ENCODE measurements at places on chromosomes 13 and 19.

DNA sequence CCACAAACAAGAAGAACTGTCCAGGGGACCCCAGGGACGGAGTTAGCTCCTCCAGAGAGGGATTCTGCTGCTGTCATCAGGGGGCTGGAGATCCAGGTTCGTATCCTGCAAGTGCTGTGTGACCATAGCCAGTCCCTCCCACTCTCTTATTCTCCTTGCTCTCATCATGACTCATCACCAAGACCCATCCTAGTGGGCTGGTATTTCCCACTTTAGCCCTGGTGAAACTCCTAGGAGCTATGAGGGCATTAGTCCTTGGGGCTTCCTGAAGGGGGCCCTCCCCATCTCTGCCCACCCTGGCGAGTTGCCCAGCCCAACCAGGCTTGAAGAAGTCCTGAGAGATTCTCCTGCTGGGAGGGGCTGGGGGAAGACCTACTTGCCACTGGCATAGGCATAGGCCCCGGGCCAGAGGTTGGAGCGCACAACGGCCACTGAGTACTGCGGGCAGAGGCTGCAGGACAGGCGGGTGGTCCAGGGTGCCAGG lies 7.5 kb upstream of the DMWD start:
- DNase-seq, result no peak

- DNase-seq, result peak; percentile 82
These were observed 5.7 kb downstream of the HOOK2 start for GRCh38 chr19:12769689-12770088.

DNA sequence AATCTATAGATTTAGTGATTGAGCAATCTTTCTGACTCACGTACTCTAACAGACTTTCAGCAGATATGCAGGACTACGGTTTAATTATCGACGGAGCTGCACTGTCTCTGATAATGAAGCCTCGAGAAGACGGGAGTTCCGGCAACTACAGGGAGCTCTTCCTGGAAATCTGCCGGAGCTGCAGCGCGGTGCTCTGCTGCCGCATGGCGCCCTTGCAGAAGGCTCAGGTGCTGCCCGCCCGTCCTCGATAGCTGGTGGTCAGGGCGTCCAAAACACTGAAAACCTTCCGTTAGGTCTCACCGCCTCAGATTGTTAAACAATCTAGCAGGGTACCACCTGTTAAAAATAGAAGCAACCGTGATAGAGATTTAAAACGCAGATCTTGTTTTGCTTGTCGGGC lies 113.2 kb upstream of the MCF2L start:
- no peak for DNase-seq

- peak; percentile 82 for DNase-seq
These were observed 54.0 kb downstream of the ENOX1 start for GRCh38 chr13:43732726-43733125.

- DNase-seq, result no peak
These were observed 62.0 kb downstream of the KL start for GRCh38 chr13:33078263-33078662.

- DNase-seq, result no peak
These were observed 353.1 kb downstream of the UQCRFS1 start for GRCh38 chr19:28859811-28860210.

DNA sequence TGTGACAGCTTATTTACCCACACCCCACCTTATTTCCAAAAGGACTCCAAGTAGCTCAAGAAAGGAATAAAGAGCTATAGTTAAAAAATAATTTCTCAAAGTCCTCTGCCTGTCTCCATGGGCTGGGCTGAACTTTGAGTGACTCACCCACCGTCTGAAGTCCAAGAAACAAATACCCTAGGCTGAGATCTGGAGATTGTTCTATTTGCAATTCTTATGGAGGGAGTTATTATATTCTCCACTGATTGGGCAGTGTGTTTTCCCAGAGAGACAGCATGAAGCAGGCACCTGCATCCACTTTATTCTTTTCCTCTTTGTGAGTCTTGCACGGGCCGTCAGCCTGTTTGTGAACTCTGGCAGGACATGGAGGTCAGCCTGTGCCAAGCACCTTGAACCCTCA lies 63.2 kb downstream of the SHISA2 start:
- peak; percentile 83 for DNase-seq

- DNase-seq, result no peak
These were observed 2857.0 kb upstream of the PCDH20 start for GRCh38 chr13:64272681-64273080.

GRCh38 chr19:14375582-14376291 lies 5.5 kb upstream of the ADGRE5 start:
- DNase-seq, result peak; percentile 38

- no peak for DNase-seq
These were observed 202.2 kb downstream of the SUCLA2 start for GRCh38 chr13:47798906-47799305.

GRCh38 chr19:29404951-29405727 lies 120.7 kb upstream of the VSTM2B start:
- peak; percentile 95 for DNase-seq

DNA sequence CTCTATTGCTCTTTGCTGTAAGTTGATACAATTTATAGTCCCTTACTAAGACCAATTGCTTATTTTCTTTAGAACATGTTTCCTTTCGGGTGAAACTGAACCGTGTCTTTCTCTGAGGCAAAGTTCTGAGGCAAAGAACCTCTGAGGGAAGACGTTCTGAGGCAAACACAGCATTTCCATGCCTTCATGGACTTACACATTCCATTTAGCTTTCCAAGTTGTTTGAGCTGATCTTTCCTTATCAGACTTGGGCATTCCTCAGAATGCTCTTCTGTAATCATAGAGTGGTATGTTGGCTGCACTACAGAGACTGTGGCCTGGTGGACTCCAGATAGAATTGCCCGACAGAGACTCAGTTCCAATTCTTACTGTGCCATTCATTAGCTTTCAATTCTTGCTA lies 579.1 kb downstream of the KCTD12 start:
- DNase-seq, result no peak

- DNase-seq, result peak; percentile 81
These were observed 1.4 kb downstream of the EFNB2 start for GRCh38 chr13:106533943-106534638.

DNA sequence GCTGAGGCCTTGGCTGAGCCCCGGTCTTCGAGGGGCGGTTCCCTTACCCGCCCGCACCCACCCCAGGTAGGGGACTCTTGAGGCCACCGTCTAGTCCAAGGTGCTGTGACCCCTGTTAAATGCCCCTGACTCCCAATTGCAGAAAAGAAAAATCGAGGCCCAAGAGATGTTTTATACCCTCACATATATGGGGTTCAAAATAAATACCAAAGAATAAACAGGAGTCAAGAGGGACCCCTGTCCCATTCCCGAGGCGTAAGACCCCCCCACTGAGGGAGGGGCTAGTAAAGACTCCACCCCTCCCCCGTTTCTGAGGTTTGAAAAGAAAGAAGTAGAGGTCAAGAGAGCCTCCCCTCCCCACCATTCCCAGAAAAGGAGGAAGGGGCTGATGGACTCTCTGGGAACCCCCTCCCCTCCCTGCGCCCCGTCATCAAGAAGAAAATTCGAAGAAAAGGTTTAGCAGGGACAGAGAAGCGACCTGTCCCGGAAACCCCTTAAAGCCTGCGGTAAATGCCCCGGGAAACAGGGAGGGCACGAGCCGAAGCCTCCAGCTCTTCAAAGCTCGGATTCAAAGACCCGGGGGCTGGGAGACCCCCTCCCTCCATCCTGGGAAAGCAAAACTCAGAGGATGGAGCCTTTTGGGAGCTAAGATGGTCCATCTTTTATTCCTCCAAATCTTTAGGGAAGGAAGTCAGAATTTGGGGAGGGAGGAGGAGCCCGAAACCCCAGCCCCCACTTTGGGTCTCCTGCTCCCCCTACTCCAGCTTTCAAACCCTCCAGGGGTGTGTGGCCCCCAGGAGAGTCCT lies 755 bp upstream of the RAB3A start:
- peak; percentile 95 for DNase-seq

GRCh38 chr19:35742121-35742724 lies at the start of gene IGFLR1:
Gene IGFLR1, minus strand, starts transcription at chr19:35742452. Its CDS starts 1,272 bp downstream, at chr19:35741180.
- no peak for DNase-seq

GRCh38 chr13:38743466-38743865 lies 56.6 kb downstream of the FREM2 start:
- DNase-seq, result no peak

DNA sequence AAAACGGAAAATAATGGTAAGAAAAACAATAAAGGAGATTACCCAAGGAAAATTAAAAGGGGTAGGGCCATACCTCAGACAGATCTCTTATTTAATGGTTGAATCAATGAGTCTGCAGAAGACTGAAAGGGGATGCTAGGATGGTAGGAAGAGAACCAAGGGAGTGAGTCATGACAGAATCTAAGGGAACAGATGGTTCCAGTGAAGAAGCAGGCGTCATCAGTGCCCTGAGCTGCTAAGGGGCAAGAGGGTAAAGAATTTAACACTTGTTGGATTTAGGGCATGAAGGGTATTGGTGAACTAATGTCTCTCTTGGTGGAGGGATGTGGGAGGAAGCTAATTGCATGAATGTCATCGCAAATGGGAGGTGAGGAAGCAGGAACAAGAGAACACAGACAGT lies 329.2 kb upstream of the TSHZ3 start:
- DNase-seq, result no peak

DNA sequence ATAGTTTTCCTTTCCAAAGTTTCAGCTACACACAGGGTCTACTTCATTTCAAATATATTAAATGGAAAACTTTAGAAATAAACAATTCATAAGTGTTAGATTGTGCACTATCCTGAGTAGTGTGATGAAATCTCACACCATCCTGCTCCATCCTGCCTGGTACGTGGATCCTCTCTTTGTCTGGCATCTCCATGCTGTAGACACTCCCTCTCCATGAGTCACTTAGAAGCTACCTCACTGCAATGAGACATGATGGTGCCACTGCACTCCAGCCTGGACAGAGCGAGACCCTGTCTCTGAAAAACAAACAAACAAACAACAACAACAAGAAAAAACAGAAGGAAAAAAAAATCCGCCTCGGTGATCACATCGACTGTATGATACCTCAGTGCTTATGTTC lies 191.8 kb downstream of the PCCA start:
- no peak for DNase-seq

- no peak for DNase-seq
These were observed 79.5 kb downstream of the KCNRG start for GRCh38 chr13:50094615-50095293.

- no peak for DNase-seq
These were observed 1567.0 kb upstream of the SPRY2 start for GRCh38 chr13:81907787-81908372.

DNA sequence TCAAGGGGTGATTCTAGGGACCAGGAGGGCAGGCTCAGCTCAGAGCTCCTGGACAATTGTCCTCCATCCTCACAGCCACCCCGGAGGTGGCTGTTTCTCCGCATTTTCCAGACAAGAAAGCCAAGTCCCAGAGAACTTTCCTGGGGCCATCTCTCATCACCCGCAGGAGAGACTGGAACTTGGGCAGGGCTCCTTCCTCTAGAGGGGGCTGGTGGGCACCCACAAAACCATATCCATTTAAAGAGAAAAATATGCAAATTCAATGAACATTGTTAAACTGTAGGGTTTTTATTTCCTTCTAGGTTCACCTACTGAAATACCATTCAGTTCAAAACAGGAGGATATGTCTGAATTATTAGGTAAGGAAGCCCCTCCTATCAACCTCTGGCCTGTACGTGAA lies 16.6 kb downstream of the SPACA7 start:
- DNase-seq, result no peak

DNA sequence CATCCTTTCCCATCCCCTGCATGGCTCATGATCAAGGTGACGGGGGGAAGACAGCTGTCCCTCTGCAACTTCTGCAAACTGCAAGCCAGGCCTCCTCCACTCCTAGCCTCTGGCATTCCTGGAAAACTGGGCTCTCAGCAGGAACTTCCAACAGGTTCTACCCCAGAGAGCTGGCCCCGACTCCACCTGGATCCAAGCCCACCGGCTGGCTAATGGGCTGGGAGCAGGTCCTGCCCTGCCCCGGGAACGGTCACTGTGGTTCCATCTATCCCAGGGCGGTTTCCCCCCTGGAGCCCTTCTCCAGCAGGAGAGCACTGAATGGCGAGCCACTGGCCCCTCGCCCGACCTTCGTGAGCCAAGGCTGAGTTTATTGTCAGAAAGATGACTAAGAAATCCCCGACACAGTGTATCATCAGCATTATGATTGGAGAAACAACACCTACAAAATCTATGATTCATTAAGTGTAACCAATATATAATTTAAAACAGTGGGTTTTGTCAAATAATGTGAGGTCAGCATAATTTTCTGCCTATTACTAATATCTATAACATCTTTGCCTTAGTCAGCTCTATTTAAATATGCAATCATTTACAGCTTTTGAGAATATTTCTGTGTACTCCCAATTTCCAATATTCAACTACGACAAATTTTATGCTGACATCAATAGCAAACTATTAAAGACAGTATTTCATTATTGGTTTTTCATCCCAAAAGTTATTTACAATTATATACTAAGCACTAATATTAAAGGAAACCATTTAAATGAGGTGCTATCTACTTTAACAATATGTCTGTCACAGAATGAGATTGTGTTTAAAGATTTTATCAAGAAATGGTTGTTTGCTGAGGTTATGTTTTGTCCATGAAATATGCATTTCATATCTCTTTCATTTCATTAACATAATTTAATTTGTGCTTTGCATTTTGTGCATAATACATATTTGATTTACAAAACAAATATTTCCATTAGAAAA lies 133.0 kb downstream of the URI1 start:
- DNase-seq, result no peak

DNA sequence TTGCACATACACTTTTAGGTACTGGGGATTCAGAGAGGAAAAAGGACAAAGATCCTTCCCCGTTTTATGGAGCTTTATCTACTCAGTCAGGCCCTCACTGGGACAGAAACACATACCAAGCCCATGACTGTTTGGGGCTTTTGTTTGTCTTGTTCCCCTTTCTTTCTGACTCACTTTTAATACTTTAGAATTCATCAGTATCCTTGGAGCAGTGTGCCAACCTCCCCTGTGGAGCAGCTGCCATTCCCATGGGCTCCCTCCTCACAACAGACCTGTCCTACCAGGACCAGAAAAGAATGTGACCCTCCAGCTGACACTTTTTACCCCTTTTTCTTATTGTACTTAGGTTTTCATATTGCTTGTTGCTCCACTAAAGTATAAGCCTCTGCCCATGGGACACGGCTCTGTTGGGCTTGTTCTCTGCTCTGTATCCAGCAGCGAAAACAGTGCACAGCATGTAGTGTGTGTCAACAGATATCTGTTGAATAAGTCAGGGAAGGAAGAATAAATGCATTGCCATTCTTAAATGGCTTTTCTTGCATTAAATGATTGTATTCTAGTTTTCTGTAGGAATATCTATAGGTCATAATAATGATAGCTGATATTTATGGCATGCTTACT lies 431.1 kb downstream of the EFNB2 start:
- no peak for DNase-seq

- DNase-seq, result no peak
These were observed 1.8 kb upstream of the SLC27A1 start for GRCh38 chr19:17468302-17469091.

- DNase-seq, result peak; percentile 96
These were observed 990 bp upstream of the ZMYM2 start for GRCh38 chr13:19957320-19958154.

DNA sequence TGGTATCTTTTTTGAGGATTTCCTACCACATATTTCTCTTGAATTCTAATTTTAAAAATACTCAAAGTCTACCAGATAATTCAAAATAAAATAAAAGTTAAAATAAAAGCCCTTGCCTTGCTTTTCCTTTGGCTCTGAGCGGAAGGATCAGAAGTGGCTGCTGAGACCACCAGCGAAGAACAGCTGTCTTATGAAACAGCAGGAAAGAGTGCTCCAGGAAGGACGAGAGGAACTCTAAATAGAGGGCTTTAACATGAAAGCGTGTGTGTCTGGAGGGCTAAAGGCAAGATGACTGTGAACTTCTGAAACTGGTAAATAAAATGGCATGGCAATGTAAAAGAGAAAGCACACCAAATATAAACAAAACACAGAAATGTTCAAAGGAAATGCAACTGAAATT lies 521.5 kb upstream of the SPRY2 start:
- DNase-seq, result no peak

All from eye (tissue), 1 donor.